NCI-H1436 treated with DMSO at 0.1 percent for 48 hours (cell line): ENCODE measurements at places on chromosomes 11 and 22.
A peak's percentile ranks its signal among the peaks of the same experiment; 100 is the strongest.

GRCh38 chr11:30852091-30852490 lies 265.9 kb upstream of the MPPED2 start:
- DNase-seq: no peak

- no peak for DNase-seq
Observed at GRCh38 chr11:111298413-111299100, at the start of gene POU2AF3. Gene POU2AF3, plus strand, starts transcription at chr11:111298546. Its CDS starts 36 bp downstream, at chr11:111298582.

DNA sequence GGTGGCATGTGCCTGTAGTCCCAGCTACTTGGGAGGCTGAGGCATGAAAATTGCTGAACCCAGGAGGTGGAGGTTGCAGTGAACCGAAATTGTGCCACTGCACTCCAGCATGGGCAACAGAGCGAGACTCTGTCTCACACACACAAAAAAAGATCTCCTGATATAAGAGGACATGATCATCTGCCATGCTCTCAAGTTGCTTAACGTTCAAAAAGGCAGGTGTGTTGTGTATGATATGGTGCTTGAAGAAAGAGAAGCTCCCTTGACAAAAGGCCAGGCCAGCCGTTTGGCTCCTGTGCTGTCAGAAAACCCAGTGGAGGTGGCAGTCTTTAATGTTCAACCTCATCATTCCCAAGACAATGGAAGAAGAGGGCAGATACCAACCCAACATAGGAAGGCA lies 117.3 kb upstream of the PLET1 start:
- DNase-seq: no peak

- no peak for DNase-seq
Observed at GRCh38 chr11:134878785-134879184, 466.7 kb upstream of the B3GAT1 start.

DNA sequence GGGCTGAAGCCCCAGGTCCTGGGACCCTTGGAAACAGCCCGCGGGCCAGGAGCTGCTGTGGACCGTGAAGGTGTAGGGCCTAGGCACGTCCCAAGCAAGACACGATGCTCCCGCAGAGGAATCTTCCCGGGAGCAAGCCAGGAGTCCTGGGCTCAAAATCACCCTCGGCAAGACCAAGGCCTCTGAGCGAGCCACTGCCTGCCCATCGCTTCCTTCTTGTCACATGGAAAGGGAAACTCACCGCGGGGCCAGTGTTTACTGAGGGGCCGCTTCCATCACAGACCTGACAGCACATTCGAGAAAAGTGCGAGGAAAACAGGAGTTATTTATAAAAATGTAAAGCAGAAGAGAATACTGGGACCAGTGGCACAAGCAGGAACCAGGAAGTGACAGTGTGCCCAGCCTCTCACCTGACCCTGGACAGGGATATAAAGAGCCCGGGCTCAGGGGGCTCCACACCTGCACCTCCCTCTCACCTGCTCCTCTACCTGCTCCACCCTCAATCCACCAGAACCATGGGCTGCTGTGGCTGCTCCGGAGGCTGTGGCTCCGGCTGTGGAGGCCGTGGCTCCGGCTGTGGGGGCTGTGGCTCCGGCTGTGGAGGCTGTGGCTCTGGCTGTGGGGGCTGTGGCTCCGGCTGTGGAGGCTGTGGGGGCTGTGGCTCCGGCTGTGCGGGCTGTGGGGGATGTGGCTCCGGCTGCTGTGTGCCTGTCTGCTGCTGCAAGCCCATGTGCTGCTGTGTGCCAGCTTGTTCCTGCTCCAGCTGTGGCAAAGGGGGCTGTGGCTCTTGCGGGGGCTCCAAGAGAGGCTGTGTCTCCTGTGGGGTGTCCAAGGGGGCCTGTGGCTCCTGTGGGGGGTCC lies at the start of gene KRTAP5-5:
Gene KRTAP5-5, plus strand, starts transcription at position 450 of the 860 bp plus-strand sequence. Its CDS starts 66 bp downstream, at position 516.
- no peak for DNase-seq

GRCh38 chr22:42138122-42138770 lies 7.6 kb upstream of the CYP2D6 start:
- no peak for DNase-seq

- DNase-seq: no peak
Observed at GRCh38 chr22:36183446-36183845, 18.2 kb downstream of the APOL4 start.

DNA sequence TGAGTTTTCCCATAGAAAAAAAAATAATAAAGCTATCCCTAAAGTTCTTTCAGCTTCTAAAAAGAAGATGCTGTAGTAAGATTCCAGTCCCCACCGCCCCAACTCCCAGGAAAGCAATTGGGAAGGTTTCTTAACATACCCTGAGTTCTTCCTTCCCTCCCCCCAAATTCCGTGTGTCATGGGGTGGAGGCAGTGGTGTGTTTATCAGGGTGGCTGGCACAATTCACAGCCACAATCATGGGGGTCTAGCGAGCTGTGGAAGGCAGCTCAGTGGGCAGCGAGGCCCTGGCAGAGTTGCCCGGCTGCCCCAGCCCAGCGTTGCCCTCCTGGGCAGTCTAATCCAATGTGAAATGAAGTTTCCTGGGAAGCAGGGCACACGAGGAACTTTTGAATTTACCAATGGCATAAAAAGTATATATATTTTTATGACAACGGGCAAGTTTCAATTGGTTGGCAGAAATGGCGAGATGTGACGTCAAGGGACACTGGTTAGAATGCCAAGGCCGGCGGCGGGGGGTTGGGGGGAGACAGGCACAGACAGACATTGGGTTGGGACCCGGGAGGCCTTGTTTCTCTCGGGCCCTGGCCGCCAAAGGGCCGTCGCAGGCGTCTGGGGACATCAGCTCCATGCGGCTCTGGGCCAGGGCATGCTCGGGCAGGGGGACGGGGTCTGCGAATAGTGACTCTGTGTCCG lies 80.7 kb upstream of the PPARA start:
- peak; percentile 86 for DNase-seq

GRCh38 chr11:44574610-44575287 lies 9.3 kb downstream of the CD82 start:
- DNase-seq: no peak

- no peak for DNase-seq
Observed at GRCh38 chr11:123775715-123776549, 21.6 kb upstream of the OR6X1 start.

DNA sequence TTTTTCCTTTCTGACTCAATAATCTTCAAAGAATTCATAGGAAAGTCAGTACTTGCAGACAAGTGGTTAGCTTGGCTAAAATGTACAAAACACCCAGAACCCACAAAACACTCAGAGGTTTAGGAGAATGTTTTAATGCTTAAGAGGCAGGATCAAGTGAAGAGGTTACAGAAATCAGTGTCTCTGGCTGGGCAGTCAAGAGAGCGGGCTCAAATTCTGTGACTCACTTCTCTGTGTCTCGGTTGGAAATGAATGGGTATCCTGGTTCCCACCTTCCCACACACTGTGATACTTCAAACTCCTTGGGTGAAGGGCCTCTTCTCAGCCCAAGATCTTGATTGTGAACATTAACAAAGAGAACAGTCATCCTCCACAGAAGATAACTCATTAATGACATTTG lies 3.8 kb downstream of the MPEG1 start:
- no peak for DNase-seq

GRCh38 chr11:1546536-1547466 lies 25.3 kb downstream of the DUSP8 start:
- DNase-seq: no peak

DNA sequence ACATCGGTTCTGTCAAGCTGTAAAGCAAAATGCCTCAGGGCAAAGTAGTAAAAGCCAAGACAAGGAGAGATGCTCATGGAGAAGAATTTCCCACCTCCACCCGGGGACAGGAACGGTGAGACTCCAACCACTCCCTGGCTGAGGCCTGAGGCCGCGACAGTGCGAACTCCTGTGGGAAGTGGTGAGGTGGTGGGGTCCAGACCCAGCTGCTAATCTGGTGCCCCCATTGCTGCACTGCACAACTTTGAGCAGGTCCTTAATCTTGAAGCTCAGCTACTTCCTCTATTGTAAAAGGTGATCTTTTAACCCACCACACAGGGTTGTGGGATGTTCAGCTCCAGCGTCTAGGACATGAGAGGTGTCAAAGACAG lies 83.9 kb downstream of the ZC3H12C start:
- no peak for DNase-seq

GRCh38 chr11:15699978-15700377 lies 585.3 kb downstream of the INSC start:
- DNase-seq: no peak

DNA sequence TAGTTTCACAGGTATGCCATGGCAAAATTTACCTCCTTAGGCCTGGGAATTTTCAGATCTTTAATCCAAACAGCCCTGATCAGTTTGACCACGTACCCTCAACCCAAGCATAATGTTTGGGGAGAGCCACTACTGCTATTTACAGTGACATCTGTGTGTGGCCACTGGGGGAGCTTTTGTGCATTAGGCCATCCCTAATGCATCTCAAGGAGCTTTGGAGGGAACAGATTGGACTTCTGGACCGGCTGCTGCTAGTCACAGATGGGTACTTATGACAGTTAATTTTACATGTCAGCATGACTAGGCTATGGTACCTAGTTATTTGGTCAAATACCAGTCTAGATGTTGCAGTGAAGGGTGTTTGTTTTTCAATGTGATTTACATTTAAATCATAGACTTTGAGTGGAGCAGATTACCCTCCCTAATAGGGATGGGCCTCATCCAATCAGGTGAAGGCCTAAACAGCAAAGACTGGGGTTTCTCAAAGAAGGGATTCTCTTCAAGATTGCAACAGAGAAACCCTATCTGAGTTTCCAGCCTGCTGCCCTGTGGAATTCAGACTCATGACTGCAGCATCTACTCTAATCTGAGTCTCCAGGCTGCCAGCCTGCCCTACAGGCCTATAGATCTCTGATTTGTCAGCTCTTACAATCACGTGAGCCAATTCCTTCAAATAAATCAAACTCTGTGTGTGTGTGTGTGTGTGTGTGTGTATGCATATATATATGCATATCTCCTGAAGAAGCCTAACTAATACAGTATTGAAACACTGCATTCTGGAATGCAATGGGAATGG lies 38.0 kb upstream of the GALNT18 start:
- DNase-seq: no peak

DNA sequence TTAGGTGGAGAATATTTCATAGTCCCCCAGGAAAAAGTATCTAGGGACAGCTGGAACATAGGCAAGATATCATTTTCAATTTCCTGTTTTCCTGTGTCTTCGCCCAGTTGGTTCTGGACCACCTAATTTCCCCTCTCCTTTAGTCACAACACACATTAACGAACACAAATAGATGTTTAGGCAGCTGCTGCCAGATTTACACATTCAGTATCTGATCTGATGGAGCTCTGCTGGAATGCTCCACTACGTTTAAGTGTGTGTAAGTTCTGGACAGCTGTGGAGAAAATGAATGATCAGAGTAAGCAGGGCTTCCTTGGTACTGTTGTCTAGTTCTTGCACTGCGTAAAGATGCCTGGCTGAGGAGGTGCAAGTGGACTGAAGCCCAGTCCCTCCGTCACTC lies 36.1 kb upstream of the CLPB start:
- DNase-seq: no peak

- DNase-seq: no peak
Observed at GRCh38 chr11:26994631-26995095, 751 bp downstream of the FIBIN start.

GRCh38 chr11:17609291-17610084 lies 62.4 kb downstream of the OTOG start:
- no peak for DNase-seq

DNA sequence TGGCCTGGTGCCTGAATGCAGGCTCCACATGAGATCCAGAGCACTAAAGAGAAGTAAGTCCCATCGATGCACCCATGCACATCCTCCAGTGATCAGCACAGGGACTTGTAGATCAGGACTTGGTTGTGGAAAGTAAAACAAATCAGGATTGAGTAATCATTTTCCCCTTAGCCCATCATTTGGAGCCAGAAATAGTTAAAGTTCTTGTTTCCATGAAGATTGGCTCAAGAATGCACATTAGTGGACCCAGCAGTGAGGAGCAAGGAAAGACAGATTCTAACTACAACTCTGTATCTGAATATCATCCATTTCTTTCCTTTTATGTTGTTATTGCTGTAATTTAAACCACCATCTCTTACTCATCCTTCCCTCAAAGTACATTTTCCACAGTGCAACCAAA lies 19.1 kb downstream of the CCDC83 start:
- DNase-seq: no peak

DNA sequence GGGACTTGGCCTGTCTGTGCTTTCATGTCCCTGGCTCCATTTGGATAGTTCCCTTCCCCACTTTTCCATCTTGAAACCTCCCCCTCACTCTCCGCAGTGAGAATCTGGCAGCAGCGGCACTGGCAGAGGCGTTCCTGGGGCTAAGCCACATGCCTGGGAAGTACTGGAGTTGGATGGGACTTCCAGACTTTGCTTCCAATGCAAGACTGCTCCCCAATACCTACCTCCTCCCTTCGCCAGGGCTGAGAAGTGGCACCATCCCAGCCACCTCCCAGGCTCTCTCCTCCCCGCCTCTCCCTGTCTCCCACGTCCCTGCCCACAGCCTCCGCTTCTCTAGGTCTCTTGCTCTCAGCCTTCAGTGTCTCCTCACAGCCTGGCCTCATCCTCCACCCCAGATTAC lies 16.6 kb downstream of the TST start:
- DNase-seq: no peak

DNA sequence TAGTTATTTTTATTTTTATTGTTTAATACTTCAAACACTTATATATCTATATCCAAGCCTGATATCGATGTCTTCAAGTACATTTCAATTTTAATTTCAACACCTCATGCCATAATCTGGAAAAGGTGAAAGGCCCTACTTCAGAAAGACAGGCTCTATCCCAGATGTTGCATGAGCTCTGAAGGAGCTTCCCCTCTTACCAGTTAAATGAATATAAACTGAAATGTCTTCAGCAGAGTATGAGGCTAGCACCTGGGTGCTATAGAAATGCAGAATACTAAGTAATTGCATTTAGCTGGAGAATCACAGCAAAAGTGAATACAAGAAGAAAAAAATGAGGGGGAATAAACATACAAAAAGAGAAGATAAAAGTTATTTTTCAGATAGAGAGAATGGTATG lies 11.5 kb upstream of the GRIA4 start:
- no peak for DNase-seq

DNA sequence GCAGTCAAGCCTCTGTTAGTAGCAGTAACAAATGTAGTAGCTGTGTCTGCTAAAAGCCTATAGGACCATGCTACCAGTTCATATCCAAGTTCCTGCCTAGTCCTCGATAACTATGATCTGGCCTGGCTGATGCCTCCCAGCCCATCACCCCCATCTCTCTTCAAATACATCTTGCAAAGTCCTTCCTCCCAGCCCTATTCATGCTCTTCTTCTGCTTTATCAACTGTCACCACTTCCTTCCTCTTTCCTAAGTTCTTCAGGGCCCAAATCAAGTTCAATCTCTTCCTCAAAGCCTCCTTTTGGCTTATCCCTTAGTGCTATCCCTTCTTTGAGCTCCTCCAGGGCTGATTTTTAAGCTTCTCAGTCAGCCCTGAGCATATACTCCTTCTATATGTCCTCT lies 150.9 kb upstream of the THY1 start:
- no peak for DNase-seq

DNA sequence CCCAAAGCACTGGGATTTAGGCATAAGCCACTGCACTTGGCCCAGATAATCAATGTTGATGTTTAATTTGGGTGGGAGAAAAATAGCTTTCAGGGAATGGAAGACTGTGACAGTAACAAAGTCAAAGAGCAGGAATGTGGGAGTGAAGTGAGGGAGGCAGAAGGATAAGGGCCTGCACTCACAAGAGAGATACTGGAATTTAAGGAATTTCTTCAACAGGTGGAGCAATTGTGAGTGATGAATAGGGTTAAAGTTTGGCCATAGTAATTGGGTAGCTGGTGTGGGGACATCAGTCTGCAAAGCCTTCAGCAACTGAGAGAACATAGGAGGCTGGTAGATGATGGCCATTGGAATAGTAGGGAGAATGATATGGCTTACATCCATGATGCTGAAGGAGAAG lies 8.6 kb upstream of the APBB1 start:
- no peak for DNase-seq
